ENCODE measurements at places on chromosomes 7 and 10. TPM values are rescaled to one million over a fixed set of nuclear protein-coding genes. Genes with fewer than 3 reads are reported as not detected.
A peak's percentile ranks its signal among the peaks of the same experiment; 100 is the strongest.

The CCDC172 gene
- not detected for total RNA-seq

The DGKI gene
- total RNA-seq, result 3.5 TPM

DNA sequence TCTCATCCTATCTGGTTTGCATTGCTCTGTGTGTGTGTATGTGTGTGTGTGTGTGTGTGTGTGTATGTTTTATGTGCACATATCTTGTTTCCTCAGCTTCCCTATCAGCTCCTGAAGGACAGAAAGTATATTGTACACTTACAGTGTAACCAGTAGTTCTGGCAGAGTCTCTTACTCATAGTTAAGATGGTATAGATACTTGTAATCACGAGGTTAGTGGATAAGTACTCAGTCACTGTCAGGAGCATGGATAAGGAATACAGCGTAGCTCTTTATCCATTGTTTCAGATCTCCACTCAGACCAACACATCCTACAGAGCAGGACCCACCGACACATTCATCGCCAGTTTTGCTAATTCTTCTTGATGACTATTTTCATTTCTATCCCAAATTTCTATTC lies 275.0 kb downstream of the TSPAN12 start:
- no peak for DNase-seq

GRCh38 chr7:24840563-24840962 lies 83.3 kb upstream of the GSDME start:
- no peak for DNase-seq

The TLX1 gene
- total RNA-seq, result not detected

- DNase-seq, result no peak
Measured at GRCh38 chr7:123876557-123877256, 31.7 kb downstream of the HYAL4 start.

The GTF2IRD2 gene
- total RNA-seq, result 6.5 TPM

The NPC1L1 gene
- total RNA-seq, result 1.5 TPM

DNA sequence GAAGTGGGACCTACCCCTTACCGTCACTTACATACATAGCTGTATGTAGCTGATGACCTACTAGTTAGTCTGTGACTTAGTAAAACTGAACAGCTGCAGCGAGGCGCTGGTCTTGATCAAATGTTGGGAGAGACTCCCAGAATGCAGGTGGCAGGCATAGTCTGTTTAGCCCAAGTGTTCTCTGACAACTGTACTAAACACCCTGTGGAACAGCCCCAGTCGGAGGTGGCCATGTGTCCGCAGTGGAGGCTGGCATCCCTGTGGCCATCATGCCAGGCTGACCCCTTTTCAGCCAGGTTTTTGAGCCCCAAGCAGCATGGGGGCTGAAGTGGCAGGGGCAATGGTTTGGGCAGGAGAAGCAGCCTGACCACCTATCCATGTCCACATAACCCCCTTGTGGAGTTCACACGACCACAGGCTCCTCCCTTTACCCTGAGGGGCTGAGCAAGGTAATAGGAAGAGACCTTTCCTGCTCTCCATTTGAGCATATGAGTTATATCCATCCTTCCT lies 7.2 kb downstream of the ADCY1 start:
- no peak for DNase-seq

DNA sequence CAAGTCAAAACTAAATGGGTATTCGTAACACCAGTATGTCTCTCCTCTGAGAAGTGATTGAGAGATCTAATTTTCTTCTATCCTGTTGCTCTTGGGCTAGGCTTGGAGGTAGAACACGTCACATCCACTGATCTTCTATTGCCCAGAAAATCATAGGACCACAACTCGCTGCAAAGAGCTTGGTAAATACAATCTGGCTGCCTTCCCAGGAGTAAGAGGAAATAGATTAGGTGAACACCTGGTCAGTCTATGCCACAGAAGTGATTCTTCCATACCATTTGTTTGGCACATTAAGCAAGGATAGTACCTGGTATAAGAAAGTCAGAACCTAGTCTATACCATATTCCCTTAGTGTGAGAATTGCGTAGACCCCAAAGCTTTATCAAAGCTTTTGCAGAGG lies 129.3 kb upstream of the PHYHIPL start:
- no peak for DNase-seq

The FRMD4A gene
- total RNA-seq, result 28.2 TPM

DNA sequence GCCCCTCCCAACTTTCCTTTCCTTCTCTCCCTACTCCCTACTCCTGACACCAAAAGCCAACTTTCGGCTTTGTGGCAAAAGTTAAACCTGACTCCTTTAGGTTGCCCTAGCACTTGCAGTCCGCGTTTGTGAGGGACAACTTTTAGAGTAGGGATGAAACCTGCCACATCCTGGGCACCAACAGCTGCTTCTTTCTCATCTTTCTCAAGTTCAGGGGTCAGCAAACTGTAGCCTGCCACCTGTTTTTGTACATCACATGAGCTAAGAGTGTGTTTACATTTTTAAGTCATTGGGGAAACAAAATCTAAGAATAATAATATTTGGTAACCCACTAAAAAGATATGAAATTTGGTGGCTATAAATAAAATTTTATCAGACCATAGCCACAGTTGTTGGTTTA lies 660.6 kb downstream of the KCNMA1 start:
- DNase-seq, result no peak

DNA sequence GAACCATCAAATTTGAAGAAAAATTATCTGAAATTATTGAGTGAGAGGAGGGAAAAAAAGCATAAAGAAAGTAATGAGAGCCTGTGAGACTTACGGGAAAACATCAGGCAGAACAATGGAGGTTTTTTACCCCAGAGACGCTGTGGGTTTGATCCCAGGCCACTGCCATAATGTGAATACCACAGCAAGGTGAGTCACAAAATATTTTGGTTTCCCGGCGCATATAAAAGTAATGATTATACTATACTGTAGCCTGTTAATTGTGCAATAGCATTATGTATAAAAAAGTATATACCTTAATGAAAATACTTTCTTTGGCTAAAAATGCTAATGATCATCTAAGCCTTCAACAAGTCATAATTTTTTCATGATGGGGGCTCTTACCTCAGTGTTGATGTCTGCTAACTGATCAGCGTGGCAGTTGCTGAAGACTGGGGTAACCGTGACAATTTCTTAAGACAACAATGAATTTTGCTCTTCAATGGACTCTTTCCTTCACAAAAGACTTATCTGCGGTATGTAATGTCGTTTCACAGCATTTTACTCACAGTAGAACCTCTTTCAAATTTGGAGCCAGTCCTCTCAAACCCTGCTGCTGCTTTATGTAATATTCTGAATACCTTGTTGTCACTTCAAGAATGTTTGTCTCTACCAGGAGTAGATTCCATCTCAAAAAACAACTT lies 97.0 kb upstream of the FAM20C start:
- peak; percentile 38 for DNase-seq

The RGR gene
- not detected for total RNA-seq

- DNase-seq, result no peak
Measured at GRCh38 chr10:73873838-73874215, 528 bp downstream of the CAMK2G start.

Measured in kidney epithelial cell (primary cell).